ENCODE measurements at places on chromosomes 1 and 21.

- DNase-seq, result no peak
Observed at GRCh38 chr1:83086346-83086745, 912.6 kb downstream of the TTLL7 start.

DNA sequence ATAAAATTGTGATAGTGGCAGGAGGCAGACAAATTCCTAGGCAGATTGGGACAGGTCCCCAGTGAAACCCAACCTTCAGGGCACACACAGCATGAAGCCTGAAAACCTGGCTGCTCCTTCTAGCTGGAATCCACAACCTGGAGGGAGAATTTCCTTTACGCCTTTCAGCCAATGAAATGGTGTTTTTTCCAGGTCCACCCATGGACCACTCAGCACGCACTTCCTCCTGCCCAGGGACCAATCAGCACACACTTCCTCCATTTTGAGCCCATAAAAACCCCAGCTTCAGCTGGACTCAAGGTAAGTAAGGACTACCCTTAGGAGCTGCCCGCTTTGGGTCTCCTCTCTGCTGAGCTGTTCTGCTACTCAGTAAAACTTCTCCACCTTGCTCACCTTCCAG, 120.1 kb downstream of the AKT3 start:
- no peak for DNase-seq

- DNase-seq, result peak; percentile 54
Observed at GRCh38 chr1:145926686-145927062, 610 bp downstream of the RBM8A start.

DNA sequence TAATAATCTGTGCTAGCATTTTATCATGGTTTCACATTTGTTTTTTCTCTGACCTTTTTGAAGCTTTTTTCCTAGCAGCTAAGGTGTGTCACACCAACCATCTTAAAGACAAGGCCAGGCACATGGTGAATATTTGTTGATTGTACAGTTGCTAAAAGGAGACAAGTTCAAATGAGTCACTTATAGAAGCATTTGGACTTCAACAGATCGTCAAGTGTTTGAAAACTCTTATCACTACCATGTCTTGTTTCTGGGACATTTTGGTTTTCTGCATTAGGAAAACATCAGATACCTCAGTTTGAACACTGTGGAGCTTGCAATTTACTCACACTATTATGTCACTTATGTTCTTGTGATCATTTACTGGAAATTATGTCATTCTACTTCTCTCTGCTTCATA, 407.3 kb downstream of the USP25 start:
- DNase-seq, result no peak

DNA sequence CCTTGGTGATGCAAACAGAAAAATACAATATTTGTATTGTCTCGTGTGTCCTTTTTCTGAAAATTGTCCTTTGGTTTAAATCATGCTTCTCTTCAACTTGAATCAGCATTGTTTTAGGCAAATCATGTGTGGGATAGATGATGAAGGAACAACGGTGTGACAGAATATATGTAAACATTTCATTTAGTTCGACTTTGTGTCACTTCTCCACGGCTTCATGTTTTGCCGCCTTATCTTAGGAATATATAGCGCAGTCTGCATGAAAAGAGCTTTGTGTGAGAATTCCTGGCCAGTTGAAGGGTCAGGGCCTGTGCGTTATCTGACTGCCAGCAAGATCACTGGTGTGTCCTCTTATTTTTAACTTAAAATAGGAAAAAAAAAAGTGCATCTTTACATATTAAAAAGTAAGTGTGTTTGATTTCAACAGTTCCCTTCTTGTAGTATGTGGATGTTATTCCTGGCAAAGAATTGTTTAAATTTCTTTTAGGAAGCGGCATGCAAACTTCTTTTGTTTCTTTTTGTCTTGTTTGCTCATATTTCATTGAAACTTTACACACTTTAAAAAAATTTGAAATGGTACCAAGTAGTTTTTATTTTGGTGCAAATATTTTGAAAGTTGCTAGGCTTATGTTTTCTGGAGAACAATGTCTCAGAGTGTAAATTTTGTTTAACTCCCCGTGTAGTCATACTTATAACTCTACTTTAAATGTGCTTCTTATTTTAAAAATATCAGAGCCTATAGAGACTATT, 465.2 kb downstream of the USP25 start:
- DNase-seq, result no peak

- DNase-seq, result no peak
Observed at GRCh38 chr1:96525657-96526557, 195.7 kb upstream of the PTBP2 start.

DNA sequence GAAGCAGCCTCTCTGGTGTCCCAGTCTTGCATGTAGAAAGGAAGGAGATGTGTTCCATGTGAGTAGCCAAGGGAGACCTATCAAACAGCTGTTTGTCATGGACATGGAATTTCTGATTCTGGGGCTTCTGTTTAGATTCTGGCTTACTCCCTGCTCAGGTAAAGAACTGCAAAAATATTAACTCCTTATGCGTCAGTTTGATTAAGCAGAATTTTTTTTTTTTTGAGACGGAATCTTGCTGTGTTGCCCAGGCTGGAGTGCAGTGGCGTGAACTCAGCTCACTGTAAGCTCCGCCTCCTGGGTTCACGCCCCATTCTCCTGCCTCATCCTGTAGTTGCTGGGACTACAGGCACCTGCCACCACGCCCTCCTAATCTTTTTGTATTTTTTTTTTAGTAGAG, 6.8 kb downstream of the ARV1 start:
- no peak for DNase-seq

DNA sequence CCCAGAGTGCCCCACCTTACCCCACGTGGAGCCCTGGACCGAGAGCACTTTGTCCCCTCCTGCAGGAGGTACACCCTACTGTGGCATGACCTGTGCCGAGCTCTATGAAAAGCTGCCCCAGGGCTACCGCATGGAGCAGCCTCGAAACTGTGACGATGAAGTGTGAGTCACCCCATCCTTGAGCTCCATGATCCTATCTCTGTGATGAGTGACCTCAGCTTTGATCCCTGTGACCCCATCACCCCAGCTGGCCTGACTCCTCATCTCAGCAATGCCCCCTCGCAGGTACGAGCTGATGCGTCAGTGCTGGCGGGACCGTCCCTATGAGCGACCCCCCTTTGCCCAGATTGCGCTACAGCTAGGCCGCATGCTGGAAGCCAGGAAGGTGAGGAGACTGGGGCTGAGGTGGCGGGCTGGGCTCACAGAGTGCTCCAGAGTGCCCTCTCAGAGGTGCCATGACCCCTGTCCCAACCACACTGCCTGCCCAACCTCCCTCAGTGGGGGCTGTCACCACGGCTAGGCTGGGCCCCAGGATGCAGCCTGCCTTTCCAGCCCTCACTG, 16.2 kb upstream of the MPL start:
- no peak for DNase-seq

- DNase-seq, result peak; percentile 71
Observed at GRCh38 chr1:2523891-2524609, 2.3 kb downstream of the PANK4 start.

DNA sequence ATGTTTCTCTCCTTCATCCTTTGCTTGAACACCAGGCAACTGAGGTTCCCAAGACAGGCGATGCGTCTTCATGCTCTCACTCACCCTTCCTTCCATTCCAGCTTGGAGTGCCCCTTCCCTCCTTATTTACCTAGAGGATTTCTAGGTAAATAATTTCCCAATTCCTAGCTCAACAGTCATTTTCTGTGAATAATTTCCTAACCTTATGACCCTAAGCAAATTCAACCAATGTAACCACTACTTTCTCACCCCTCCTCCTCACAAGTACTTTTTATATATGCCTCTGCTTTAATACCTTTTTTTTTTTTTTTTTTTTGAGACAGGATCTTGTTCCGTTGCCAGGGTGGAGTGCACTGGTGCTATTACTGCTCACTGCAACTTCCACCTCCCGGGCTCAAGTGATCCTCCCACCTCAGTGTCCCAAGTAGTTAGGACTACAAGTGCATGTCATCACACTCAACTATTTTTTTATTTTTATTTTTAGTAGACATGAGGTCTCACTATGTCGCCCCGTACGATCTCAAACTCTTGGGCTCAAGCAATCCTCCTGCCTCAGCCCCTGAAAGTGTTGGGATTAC, 86.7 kb downstream of the USP24 start:
- DNase-seq, result no peak

- no peak for DNase-seq
Observed at GRCh38 chr1:95829556-95829955, 595.5 kb downstream of the RWDD3 start.

- no peak for DNase-seq
Observed at GRCh38 chr1:205963352-205964155, 20.3 kb upstream of the SLC26A9 start.

GRCh38 chr1:232440325-232441035, 189.5 kb downstream of the SIPA1L2 start:
- no peak for DNase-seq

DNA sequence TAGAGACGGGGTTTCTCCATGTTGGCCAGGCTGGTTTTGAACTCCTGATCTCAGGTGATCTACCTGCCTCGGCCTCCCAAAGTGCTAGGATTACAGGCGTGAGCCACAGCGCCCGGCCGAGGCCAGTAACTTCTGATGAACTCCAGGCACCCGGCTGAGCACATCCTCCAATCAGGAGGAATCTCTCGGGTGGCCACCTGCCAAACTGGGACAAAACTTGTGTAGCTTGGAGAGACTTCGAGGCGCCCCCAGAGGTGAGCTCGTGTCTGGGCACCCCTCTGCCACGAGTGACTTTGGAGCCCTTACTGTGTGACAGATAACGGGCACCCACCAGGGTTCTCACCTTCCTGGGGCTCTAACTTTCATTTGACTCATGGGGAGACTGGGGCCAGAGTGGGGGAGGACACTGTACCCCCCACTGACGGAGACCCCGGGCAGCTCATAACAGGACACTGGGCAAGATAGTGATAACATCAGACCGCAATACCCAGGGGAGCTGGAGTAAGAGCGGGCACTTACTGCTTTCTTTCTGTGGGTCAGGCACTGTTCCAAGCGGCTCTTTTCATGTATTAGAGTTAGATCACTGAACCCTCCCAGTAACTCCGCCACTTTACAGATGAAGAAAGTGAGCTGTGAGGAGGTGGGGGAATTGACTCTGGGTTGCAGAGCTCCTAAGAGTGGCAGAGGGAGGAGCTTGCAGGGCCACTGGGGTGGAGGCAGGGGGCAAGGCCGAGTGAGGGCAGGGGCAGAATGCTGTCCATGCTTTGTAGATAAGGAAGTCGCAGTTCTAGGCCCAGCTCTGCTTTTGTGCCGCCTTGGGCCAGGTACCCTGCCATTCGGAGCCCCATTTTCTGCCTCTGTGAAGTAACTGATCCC, 1.9 kb upstream of the PADI2 start:
- DNase-seq, result no peak

DNA sequence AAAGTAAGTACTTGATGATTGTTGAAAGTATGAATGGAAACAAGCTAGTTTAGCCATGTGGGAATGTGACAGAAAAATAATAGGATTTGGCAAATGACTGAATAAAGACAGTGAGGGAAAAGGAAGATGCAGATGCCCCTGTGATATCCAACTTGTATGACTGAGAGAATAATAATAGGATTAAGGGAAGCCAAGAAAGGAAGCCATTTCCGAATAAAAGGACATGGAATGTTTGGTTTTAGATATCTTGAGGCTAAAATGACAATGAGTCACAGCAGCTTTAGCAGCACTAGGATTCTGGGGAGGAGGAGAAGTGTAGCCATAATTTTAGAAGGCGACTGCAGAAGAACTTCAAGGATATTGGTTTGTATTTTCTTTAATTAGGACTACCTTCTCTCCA, 109.2 kb downstream of the TTLL7 start:
- no peak for DNase-seq

DNA sequence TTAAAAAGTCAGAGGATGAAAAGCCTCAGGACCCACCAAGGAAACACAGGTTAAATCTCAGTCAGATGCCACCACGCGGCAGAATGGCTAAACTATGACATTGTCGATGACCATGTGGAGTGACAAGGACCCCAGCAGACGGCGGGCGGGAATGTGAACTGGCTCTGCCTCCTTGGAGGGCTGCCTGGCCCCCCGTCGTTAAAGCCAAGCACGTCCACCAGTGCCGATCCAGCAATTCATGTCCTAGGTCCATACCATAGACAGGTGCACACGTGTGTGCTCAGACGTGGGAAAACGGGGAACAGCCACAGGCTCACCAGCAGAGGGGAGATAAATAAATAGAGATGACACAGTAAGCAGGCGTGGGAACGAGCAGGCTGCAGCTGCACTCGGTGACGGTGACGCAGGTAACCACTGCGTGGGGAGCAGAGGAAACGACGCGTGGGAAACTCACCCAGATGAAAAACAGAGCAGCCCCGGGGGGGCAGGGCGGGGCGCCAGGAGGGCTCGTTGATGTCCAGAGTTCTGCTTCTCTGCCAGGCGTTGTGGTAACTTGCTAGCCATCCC, 28.3 kb upstream of the PCBP3 start:
- DNase-seq, result peak; percentile 87

DNA sequence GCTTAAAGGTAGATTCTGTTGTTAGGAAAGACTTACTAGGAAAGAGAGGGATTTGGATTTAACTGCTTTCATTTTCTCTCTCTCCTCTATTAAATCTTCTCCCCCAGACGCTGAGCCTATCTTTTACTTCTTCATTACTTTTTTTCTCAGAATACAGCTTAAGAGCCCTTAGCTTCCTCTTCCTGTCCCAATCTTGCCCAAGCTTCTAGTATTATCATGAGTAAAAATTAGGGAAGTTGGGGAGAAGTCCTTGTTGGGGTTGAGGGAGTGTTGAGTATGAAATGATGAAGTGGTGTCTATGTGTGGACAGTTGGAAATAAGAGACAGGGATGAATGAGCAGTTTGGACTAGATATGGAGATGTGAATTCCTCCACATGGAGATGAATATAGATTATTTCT, 35.0 kb downstream of the ACP6 start:
- no peak for DNase-seq

DNA sequence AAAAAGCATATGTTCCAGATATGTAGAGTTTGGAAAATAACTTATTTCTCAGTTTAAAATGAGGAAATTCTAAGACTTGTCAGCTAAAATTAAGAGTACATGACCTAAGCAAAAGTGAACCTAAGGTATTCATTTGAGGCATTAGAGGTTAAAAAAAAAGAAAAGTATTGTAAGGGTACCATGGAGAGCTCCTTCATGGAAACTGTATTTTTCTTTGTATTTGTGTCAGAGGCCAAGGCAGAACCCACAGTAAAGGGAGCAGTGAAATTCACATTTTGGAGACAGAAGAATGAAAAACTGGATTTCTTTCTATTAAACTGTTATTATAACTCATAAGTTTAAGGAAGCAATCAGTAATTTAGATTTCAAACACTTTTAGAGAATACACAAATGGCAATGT, 1494.8 kb downstream of the KCNT2 start:
- no peak for DNase-seq

GRCh38 chr1:182143825-182144645, 82.5 kb upstream of the ZNF648 start:
- no peak for DNase-seq

GRCh38 chr1:81792184-81792583, 8.6 kb upstream of the ADGRL2 start:
- DNase-seq, result no peak

- no peak for DNase-seq
Observed at GRCh38 chr1:162193221-162193620, 123.7 kb downstream of the NOS1AP start.

Measured in T-helper 1 cell (primary cell).